ENCODE measurements at places on chromosomes 1 and 21. TPM values are rescaled to one million over a fixed set of nuclear protein-coding genes. Genes with fewer than 3 reads are reported as not detected.

GRCh38 chr1:35570589-35571137 lies 2.5 kb upstream of the TFAP2E start:
- DNase-seq = no peak

GRCh38 chr1:200890818-200891773 lies 3.6 kb upstream of the INAVA start:
- peak; percentile 50 for DNase-seq

- no peak for DNase-seq
Measured at GRCh38 chr21:42312626-42313104, 2.5 kb downstream of the TFF3 start.

- no peak for DNase-seq
Measured at GRCh38 chr1:23589585-23589986, 30.3 kb upstream of the ID3 start.

- no peak for DNase-seq
Measured at GRCh38 chr1:157286646-157287420, 148.6 kb upstream of the ETV3 start.

GRCh38 chr1:72371259-72372035 lies 89.1 kb upstream of the NEGR1 start:
- DNase-seq = no peak

GRCh38 chr1:186033847-186034271 lies 299.7 kb downstream of the HMCN1 start:
- no peak for DNase-seq

DNA sequence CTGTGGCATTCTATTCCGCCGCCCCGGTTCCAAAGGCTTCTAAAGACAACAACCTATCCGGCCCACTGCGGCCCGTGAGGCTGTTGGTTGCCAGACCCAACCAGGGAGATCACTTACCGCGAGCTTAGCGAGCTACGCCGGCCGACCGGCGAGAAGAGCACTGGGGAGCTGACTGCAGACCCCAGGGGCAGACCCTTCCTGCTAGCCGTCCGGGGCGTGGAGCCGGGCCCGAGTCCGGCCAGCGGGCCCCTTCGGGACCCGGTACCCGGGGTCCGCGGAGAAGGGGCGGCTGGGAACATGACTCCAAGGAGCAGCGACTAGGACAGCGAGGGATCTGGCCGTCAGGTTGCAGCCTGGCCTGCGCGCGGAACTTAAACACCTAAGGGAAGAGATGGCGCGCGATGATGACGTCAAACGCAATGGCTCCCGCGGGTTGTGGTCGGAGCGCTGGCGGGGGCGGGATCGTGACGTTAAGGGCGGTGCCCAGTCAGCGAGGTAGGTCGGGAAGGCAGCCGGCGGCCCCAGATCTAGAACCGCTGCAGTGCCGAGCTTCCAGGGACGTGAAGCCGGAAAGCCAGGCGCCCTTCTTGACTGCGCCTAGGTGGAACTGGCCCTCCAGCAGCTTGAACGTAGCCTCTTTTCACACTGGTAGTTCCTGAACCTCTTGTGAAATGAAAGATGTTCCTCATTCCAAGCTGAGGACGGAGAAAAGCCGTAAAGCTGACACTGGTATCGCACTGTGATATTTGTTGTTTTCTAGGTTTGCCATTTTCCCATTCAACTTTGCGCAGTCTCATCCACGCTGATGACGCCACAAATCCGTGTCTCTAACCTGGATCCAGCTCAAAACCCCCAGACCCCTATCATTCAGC lies at the start of gene NUP133:
TSS of gene NUP133 (minus strand) at position 391 of the 872 bp plus-strand sequence. CDS start at position 299, 92 bp downstream.
- peak; percentile 98 for DNase-seq

- DNase-seq = no peak
Measured at GRCh38 chr1:173122344-173122935, 71.7 kb upstream of the TNFSF18 start.

GRCh38 chr1:83818916-83819315 lies 180.0 kb downstream of the TTLL7 start:
- DNase-seq = no peak

DNA sequence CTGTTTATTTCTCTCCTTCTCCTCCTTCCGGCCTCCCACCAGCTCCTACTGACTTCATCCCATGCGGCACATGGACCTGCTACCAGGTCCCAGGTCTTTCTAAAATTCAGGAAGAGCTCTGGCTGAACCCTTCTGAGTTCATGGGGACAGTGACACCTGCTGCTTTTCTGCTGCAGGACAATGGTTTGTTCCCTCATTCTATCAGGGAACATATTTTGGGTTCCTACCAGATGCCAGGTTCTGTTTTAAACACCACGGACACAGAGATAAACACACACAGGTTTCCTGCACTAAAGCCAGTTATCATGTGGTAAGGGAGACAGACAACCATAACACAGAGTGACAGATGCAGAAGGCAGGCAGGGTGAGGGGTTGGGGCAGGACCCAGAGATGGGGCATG lies 114.0 kb upstream of the RAB4A start:
- DNase-seq = peak; percentile 28

- DNase-seq = no peak
Measured at GRCh38 chr1:77874804-77875445, 13.5 kb upstream of the NEXN start.

DNA sequence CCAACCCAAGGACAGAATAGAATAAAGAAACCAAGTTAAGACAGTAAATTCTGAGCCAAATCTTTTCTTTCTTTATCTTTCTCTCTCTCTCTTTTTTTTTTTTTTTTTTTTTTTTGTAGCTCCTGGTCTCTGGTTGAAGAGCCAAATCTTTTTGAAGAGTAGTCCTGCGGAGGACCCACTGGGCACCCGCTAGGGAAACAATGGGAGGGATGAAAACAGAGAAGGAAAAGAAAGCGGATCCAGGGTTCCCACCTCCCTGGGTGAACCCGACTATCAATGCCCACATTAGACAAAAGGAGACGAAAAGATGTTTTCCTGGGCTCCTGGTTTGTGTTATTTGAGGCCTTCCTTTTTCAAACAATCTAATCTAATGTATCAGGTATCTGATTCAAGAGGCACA lies 49.8 kb upstream of the FBXO28 start:
- no peak for DNase-seq

The NLRP3 gene
- total RNA-seq = 11.7 TPM

The DENND2C gene
- total RNA-seq = 1.7 TPM

The KRTAP13-1 gene
- total RNA-seq = not detected

The PLA2G4A gene
- 0.33 TPM for total RNA-seq

The KCNT2 gene
- not detected for total RNA-seq

The GSTM1 gene
- total RNA-seq = not detected

The TMPRSS15 gene
- not detected for total RNA-seq
